ENCODE measurements at places on chromosomes 1 and 21.

GRCh38 chr21:24945910-24946309, 661.4 kb downstream of the MRPL39 start:
- no peak for DNase-seq

DNA sequence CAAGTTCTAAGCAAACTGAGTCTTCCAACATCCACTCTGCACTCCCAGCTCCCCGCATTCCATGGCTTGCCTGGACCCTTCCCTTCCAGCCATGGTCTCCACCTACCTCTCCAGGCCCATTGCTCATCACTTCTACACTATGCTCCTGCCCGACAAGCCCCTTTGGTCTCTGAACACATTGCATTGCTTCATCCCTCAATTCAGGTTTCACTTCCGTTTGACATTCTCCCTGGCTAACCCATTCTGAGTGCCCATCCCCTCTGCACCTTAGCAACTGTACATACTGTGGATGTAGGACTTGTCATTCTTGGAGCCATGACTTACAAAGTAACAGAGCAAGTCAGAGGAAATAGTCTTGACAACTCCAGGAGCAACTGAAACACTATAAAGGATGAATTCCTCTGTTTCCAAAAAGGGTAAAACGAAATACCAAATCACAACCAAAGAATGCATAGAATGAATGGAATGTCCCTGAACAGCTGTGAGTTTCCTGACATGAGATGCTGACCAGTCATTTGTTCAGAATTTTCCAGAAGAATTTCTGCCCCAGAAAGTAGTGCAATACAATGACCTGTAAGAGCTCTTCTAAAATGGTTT, 66.7 kb downstream of the KCNJ6 start:
- DNase-seq = peak; percentile 16

DNA sequence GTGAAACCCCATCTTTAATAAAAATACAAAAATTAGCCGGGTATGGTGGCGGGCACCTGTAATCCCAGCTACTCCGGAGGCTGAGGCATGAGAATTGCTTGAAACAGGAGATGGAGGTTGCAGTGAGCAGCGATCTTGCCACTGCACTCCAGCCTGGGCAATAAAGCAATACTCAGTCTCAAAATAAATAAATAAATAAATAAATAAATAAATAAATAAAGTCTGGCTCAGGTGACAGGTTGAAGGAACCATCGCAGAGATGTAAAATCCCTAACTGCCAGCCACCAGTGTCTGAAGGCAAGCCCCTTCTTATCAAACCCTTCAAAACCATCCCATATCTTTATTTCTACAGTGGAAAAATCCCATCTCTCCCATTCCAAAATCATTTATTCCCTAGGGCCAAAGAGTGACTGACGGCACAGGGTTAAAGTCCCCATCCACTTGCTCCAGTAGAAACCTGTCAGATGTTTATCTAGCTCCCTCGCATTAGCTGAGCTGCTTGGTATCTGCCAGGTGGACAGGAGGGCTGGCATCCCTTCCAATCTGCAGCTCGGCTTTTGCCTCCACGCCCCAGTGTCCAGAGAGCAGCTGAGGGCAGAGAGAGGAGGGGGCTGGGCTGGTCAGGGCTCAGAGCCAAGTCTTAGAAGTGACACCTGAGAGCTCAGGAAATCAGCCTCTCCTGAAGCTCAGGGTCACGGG, 5.0 kb downstream of the CSRP1 start:
- DNase-seq = no peak

- DNase-seq = no peak
Observed at GRCh38 chr1:81287411-81288080, 513.2 kb upstream of the ADGRL2 start.

GRCh38 chr1:200174525-200175295, 147.2 kb downstream of the NR5A2 start:
- DNase-seq = no peak

DNA sequence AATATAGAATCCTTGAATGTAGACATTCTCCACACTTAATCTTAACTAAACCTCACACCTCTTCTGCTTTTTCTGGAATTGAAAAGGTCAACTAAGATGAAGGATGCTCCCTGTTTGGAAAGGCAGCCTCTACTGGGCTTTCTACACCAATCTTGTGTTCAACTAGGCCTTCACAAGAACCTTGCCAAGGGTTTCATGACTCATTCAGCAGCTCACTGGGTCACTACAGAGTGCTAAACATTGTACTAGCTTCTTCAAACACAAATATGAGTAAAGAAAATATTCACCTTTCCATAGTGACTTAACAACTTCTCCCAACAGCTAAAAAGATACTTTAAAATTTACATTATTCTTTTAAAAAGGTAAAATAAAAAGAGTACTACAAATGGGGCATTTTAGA, 135.3 kb upstream of the PRMT6 start:
- no peak for DNase-seq

GRCh38 chr1:160647329-160647720, 481 bp upstream of the SLAMF1 start:
- no peak for DNase-seq

All from suppressor macrophage treated with lipopolysaccharide for 4 hours (primary cell).